ENCODE measurements at places on chromosomes 3 and 15. TPM values are rescaled to one million over a fixed set of nuclear protein-coding genes. Genes with fewer than 3 reads are reported as not detected.

THRB gene
- total RNA-seq, result 2.1 TPM

SLC7A14 gene
- not detected for total RNA-seq

KLHL40 gene
- total RNA-seq, result not detected

TNFSF10 gene
- total RNA-seq, result not detected

GOLGA6L10 gene
- 0.50 TPM for total RNA-seq

GOLGA8T gene
- total RNA-seq, result 1.6 TPM

TNNC1 gene
- total RNA-seq, result 0.86 TPM

MKRN3 gene
- 2.0 TPM for total RNA-seq

SLC24A5 gene
- not detected for total RNA-seq

CYP1A1 gene
- 1.2 TPM for total RNA-seq

TAGLN3 gene
- total RNA-seq, result 0.05 TPM
